ENCODE measurements at places on chromosomes 4 and X. TPM values are rescaled to one million over a fixed set of nuclear protein-coding genes. Genes with fewer than 3 reads are reported as not detected.
A peak's percentile ranks its signal among the peaks of the same experiment; 100 is the strongest.

GRCh38 chr4:26459054-26459755 is 31.1 kb downstream of the CCKAR start:
- no peaks in the 10 kb centered on the region for H3K27me3 ChIP-seq
- H3K4me3 ChIP-seq = no peak overlapping the region
- peaks cover 5% of the 10 kb centered on the region for H3K4me1 ChIP-seq
- H3K27ac ChIP-seq = no peak overlapping the region
- no peaks in the 10 kb centered on the region for H3K36me3 ChIP-seq
- DNase-seq = no peak

DNA sequence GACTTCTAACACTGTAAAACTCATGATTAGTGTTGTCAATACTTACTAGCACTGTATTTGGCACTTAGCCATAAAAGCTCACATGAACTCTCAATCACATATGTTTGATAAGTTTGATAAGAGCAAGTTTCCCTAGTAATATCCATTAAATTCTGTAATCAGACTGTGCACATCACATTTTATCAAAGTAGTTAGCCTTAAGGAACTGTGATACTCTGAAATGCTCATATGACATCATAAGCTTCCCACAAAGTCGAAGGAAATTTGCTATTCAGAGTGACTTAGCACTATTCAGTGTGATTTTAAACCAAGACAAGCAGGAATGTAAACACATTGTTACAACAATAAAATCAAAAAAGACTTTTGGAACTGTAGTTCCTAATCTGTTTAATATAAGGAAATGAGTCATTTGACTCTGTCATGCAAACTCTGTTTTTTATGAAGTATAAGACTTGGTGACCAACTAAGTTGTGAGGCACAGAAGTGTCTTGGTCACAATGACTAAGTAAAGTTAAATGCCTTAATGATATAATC is 6.7 kb downstream of the SLC7A11 start:
- H3K36me3 ChIP-seq = no peaks in the 10 kb centered on the region
- no peak for DNase-seq
- no peak overlapping the region for H3K4me3 ChIP-seq
- H3K27me3 ChIP-seq = no peaks in the 10 kb centered on the region

DNA sequence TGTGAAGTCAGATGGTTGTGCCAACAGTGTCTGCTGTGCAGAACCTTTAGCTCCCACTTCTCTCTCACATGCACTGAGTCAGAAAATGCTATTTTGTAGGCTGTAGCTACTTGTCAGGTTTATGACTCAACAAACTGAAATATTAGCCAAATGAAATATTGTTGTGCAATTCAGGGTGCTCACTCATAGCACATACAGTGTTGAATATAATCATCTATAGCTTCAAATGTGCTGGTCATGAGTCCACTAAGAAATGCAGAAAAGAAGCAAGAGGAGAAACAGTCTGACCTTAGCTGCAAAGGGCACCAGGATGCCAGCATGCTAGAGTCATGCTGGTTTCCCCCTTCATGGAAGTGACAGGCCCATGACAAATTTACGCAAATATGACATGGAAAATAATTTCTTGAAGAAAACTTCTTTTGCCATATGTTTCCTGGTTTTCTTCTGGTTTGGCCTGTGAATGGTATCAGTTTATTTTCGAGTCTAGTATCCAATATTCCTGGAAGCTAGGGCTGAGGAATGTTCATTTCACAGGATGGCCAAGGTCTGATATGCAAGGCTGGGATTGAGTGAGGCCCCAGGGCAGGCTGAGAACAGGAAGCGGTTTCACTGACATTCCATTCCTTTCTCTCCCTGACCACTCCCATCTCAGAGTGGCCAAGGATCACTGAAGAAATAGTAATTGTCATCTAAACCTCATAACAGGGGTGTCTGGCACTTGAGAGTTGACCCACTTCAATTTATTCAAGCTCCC is 10.3 kb upstream of the CXCL2 start:
- H3K27ac ChIP-seq = no peak overlapping the region
- no peaks in the 10 kb centered on the region for H3K27me3 ChIP-seq
- no peak overlapping the region for H3K4me3 ChIP-seq
- no peaks in the 10 kb centered on the region for H3K36me3 ChIP-seq

DNA sequence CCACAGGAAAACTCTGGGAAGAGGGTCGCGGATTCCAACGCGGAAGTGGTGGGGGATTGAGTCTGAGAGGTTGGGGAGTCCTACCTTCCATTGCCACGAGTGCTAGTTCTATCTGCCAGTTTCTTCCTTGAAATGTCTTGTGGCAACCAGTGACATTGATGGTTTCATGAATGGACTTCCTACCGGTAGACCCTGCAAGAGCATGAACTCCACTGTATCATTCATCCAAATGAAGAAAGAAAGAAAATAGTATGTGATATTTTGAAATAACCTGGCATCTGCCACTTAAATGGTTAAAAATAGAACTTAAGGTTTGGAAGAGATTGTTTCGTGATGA is 1.1 kb upstream of the SLC10A7 start:
- H3K36me3 ChIP-seq = no peaks in the 10 kb centered on the region
- DNase-seq = no peak
- peak overlapping the region; percentile 94 for H3K4me3 ChIP-seq
- H3K4me1 ChIP-seq = peaks cover 3% of the 10 kb centered on the region

DNA sequence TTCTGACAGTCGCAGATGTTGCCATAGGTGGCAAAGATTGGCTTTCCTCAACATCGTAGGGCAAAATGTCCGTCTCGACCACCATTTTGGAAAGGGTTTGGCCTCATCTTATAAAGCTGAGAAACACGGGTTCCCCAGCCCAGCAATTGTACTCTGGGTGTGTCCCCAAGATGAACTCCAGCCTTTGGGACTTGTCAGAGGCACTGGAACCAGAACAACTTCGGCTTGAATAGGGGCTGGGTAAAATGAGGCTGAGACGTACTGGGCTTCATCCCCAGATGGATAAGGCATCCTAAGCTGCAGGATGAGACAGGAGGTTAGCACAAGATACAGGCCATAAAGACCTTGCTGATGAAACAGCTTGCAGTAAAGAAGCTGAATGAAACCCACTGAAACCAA is 151.9 kb downstream of the CRLF2 start:
- DNase-seq = no peak
- H3K4me1 ChIP-seq = no peaks in the 10 kb centered on the region
- no peak overlapping the region for H3K4me3 ChIP-seq
- no peaks in the 10 kb centered on the region for H3K36me3 ChIP-seq
- no peak overlapping the region for H3K27ac ChIP-seq

DNA sequence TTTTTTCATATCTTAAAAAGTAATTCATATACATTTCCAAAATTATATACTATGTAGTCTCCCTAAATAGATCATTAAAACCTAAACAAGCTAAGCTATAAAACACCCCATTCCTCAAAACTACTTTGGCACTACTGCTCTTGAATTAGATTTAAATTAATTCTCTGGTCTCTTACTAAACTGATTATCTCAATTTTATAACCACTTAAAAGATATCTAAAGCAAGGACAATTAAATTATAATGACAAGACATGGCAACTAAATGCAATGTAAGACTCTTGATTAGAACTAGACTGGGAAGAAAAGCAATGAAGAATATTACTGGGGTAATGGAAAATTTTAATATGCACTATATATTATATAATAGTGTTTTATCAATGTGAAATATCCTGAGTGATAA is 27.9 kb downstream of the TMEM184C start:
- H3K4me1 ChIP-seq = peaks cover 2% of the 10 kb centered on the region
- no peaks in the 10 kb centered on the region for H3K27me3 ChIP-seq
- no peak for DNase-seq
- no peak overlapping the region for H3K27ac ChIP-seq
- peaks cover 24% of the 10 kb centered on the region for H3K36me3 ChIP-seq

DNA sequence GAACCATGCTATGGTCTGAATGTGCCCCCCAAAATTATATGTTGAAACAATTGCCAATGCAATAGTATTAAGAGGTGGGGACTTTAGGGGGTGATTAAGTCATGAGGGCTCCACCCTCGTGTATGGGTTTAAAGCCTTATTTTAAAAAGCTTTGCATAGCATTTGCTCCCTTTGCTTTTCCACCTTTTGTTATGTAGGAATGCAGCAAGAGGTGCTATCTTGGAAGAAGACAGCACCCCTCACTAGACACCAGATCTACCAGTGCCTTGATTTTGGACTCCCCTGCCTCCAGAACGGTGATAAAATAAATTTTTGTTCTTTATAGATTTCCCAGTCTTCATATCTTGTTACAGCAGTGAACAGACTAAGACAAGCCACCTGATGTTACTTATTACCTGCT is 23.3 kb upstream of the NPNT start:
- H3K36me3 ChIP-seq = no peaks in the 10 kb centered on the region
- no peak overlapping the region for H3K27ac ChIP-seq
- H3K4me3 ChIP-seq = no peak overlapping the region
- H3K4me1 ChIP-seq = no peaks in the 10 kb centered on the region

- no peaks in the 10 kb centered on the region for H3K27me3 ChIP-seq
- H3K4me1 ChIP-seq = peaks cover 15% of the 10 kb centered on the region
- peaks cover 57% of the 10 kb centered on the region for H3K36me3 ChIP-seq
- H3K27ac ChIP-seq = no peak overlapping the region
Measured at GRCh38 chr4:1237981-1238675, 10.8 kb downstream of the CTBP1 start.

- no peak overlapping the region for H3K4me3 ChIP-seq
- H3K4me1 ChIP-seq = no peaks in the 10 kb centered on the region
- no peak for DNase-seq
- H3K36me3 ChIP-seq = no peaks in the 10 kb centered on the region
- no peak overlapping the region for H3K27ac ChIP-seq
- H3K27me3 ChIP-seq = no peaks in the 10 kb centered on the region
Measured at GRCh38 chrX:134753718-134754008, 95.4 kb upstream of the PLAC1 start.

- DNase-seq = no peak
- H3K27ac ChIP-seq = no peak overlapping the region
- H3K4me1 ChIP-seq = no peaks in the 10 kb centered on the region
- H3K27me3 ChIP-seq = no peaks in the 10 kb centered on the region
Measured at GRCh38 chrX:96098471-96098870, 586.2 kb upstream of the DIAPH2 start.

DNA sequence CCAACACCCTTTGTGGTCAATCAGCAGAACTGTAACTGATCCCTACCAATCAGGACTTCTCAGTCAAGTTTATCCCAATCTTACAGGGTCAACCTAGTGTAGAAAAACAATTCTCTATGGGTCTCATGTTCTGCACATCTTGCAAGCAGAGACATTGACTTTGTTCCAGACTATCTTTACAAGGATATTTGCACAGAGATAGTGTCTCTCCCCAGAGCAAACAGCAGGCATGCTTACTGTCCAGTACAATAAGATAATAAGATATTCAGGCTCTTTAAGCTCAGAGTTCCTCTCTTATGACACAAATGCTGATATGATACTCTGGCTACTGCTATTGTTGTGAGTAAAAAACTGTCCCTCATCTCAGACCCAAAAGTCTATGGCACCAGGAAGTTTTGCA is 53.2 kb downstream of the ACSL4 start:
- DNase-seq = no peak
- H3K36me3 ChIP-seq = peaks cover 17% of the 10 kb centered on the region
- no peaks in the 10 kb centered on the region for H3K27me3 ChIP-seq

DNA sequence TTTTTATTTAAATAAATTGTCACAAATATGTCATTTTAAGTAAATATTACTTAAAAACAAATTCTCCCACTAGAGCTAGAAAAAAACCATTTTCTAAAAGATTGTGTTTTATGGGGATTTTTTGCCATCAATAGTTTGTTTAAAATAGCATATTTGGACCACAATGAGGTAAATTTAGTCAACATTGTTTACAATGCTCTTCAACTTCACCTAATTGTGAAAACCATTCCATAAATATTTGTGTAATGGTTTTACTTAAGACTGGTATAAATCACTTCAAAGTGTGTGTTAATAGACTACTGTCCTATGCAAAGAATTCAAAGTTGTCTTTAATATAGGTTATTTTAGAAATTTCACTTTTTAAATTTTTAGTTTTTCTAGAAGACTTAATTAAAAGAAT is 1004.2 kb downstream of the PCDH18 start:
- H3K27ac ChIP-seq = no peak overlapping the region
- no peak for DNase-seq
- H3K27me3 ChIP-seq = no peaks in the 10 kb centered on the region
- no peaks in the 10 kb centered on the region for H3K4me1 ChIP-seq

- no peaks in the 10 kb centered on the region for H3K27me3 ChIP-seq
- peaks cover 56% of the 10 kb centered on the region for H3K36me3 ChIP-seq
- H3K4me3 ChIP-seq = no peak overlapping the region
- H3K27ac ChIP-seq = no peak overlapping the region
- no peaks in the 10 kb centered on the region for H3K4me1 ChIP-seq
Measured at GRCh38 chr4:6601661-6602250, 26.8 kb downstream of the MAN2B2 start.

DNA sequence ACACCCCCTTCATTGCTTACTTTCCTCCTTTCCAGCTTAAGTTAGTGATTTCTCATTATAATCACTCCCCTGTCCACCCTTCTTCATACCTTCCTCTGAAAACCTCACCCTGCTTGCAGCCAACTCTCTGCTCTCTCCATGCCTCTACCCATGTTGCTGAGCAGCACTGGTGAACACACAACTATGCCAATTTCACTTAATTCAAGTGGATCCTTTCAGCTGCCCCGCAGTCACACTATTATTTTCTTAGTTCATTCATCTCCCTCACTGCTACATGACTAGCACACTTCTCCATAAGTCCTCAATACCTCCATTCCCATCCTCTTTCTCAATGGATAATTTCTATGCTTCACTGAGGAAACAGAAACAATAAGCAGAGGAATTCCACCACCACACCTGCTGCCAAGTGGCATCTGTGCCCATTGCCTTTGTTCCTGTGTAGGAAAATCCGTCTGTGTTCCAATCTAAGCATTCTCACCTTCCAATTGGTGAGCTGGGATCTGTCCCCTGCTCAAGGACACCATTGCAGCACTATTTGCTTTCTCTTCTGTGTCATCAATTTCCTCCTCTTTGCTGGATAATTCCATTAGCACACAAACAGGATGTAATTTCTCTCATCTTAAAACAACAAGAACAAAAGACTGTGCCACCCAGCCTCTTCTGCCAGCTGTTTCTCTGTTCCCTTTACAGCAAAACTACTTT is 25.2 kb upstream of the PRSS48 start:
- no peak for DNase-seq
- H3K27ac ChIP-seq = no peak overlapping the region
- H3K27me3 ChIP-seq = no peaks in the 10 kb centered on the region
- H3K4me3 ChIP-seq = no peak overlapping the region
- no peaks in the 10 kb centered on the region for H3K4me1 ChIP-seq

The KCND1 gene
- 3.0 TPM for total RNA-seq

The GC gene
- total RNA-seq = not detected

The GPC4 gene
- total RNA-seq = 0.08 TPM

The SPANXN4 gene
- not detected for total RNA-seq

The PNMA6A gene
- total RNA-seq = not detected

The VSIG4 gene
- total RNA-seq = 1.3 TPM

The SPANXD gene
- not detected for total RNA-seq

The CHIC1 gene
- total RNA-seq = 11.3 TPM
